Sigmoid colon (tissue), 7 donors: ENCODE measurements at places on chromosomes 3 and 15.

DNA sequence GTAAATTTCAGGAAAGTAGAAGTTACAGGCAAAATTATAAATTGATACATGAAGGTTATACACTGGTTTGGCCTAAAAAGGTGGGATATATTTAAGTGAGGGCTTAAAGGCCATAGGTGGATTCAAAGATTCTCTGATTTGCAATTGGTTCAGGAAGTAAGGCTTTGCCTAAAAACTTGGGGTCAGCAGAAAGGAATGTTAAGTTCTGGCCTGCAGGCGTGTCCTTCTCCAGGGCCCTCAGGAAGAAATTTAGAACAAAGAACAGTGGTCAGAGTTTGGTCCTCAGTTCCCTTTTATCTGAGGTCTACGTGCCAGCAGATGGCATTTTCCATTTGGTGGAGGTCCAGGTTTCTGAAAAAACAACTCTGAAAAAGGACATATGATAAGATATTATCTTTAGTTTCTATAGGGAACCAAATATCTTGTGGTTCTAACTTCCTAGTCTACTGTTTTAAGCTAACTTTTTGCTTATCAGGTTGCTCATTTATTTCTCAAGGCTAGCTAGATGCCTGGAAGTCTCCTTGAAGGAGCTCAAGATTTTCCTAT is 40.5 kb downstream of the SCN11A start:
- DNase-seq: no peak

GRCh38 chr3:9787714-9788113 is 4.6 kb downstream of the TADA3 start:
- DNase-seq: no peak

- DNase-seq: no peak
Measured at GRCh38 chr3:143120716-143121240, 1.2 kb downstream of the CHST2 start.

- DNase-seq: no peak
Measured at GRCh38 chr3:155065537-155065936, 14.6 kb upstream of the MME start.

DNA sequence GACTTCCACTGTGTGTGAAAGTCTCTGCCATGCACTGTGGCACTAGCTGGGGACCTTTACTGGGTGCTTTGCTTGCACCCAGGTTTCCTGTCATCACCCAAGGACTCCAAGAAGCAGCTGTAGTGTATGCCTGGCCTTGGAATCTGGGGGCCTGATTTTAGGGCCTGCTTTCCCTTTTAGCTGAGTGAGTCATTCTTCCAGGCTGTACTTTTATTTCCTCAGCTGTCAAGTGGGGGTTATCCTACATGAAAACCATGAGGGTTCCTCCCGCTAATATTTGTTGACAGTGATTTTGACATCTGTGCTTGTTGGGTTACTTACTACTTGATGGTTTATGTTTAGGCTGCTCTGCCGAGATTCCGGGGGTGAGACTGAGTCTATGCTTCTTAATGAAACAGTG is 18.5 kb downstream of the GORASP1 start:
- no peak for DNase-seq

GRCh38 chr15:100537331-100537730 is 8.6 kb upstream of the CERS3 start:
- no peak for DNase-seq

GRCh38 chr15:87777054-87777561 is 479.4 kb downstream of the NTRK3 start:
- DNase-seq: no peak

DNA sequence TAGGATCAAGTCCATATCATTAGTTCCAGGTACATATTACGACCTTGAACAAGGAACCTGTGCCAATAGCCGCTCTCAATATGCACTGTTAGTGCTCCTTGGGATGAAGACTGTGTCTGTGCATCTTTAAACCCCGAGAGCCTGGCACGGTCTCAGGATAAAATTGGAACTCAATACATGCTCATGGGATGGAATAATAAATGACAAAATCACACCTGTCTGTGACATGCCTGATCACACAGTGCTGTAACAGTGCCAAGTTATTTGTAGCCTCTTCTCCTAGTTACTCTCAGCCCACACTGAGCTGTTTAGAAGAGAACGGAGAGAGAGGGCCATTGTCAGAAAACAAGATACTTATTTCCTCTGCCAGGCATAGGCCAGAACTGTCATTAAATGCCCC is 82.2 kb downstream of the SSR3 start:
- no peak for DNase-seq

DNA sequence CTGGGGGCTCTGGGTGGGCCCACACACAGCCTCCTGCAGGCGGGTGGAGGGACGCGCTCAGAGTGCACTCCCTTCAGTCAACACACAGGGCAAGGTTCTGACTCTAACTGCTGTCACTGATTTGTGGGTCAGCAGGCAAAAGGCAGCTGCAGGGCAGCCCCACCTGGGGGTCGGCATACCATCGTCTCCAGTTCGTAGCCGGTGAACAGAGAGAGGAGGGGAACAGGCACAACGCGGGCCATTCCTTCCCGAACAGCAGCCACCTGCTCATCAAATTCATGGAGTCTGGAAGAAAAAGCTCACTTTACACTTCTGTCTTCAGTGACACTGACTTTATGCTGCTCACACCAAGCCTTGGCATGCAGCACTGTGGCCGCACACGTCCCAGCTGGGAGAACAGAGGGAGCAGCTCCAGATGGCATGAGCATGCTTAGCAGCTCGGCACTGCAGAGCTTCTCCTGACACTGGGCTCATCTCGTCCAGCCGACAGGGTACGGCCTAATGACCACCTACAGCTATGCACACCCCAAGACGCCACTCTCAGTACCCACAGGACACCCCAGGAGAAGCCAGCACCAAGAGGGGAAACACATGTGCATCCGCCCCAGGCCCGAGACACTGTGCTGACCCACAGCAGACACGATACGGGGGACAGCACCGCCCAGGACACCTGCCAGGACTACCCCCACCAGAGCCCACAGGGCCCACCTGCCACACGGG is 14.4 kb upstream of the OCA2 start:
- DNase-seq: peak; percentile 59

- DNase-seq: no peak
Measured at GRCh38 chr15:39596358-39597051, 15.6 kb downstream of the THBS1 start.

GRCh38 chr3:181851063-181851462 is 139.3 kb downstream of the SOX2 start:
- no peak for DNase-seq

- no peak for DNase-seq
Measured at GRCh38 chr3:63847718-63848450, 15.7 kb downstream of the THOC7 start.

GRCh38 chr15:40241269-40242212 is 2.7 kb downstream of the PAK6 start:
- DNase-seq: peak; percentile 56

DNA sequence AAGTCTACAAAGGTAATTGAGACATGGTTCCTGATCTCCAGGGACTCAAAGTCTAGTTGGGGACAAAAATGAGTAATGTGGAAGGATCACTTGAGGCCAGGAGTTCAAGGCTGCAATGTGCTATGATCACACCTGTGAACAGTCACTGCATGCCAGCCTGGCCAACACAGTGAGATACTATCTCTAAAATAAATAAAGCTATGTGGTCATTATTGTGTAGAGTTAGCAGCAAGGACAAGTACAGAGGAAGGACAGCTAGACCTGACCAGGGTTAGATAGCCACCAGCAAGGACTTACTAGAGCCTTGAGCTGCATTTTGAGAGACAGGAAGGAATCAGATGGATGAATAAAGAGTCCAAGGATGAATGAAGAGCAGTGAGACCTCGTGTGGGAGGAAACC is 166.5 kb downstream of the MINAR1 start:
- no peak for DNase-seq

DNA sequence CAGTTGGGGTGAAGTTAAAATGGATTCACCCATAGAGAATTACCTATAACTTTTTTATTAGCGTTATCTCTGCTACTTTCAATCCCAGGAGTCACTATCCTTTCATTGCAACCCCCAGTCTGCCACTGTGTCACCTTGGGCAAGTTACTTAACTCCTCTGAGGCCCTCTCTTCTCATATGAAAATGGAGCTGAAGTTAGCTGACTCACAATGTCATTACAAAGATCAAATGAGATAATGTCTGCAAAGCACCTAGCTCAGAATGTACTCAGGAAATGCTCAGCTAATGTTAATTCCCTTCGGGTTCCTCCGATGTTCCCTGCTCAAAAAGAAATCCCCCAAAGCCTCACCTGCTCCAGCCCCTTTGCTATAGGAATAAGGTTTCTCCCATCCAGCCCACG is 50.0 kb downstream of the TRIM42 start:
- DNase-seq: no peak

DNA sequence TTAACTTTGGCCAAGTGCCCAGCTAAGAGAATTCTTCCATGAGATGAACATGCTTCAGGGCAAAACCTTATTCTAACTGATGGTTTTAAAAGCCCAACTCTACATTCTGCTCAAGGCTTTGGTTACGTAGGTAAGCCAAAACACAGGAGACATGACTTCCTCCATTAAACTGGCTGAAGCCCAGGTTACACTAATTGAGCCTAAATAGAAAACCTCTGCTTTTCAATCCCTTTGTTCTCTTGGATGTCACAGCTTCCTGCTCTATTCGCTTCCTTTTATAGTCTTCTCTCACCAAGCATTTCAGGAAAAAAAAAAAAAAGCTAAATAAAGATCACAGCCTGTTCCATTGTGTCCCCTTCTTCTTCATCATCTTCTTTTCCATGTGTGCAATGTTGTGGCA is 420.4 kb downstream of the TIGIT start:
- DNase-seq: no peak

- no peak for DNase-seq
Measured at GRCh38 chr3:11099306-11099705, 55.0 kb upstream of the HRH1 start.

- DNase-seq: no peak
Measured at GRCh38 chr3:178518660-178519396, 17.4 kb upstream of the KCNMB2 start.

DNA sequence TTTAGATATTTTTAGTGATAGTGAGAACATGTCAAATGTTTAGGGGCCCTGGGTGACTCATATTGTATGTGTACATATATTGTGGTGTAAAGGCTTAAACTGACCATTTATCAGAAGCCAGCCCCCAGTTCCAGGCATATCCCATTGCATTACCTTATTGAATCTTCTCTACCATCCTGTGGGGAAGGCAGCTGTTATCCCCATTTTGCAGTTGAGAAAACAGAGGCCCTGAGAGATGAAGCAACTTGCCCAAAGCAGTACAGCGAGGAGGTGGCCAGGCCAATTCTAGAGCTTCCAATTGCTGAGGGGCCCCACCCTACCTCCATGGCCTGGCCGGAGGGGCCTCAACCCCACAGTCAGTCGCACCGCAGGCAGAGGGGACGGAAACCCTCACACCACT is 47.9 kb downstream of the ZNF710 start:
- DNase-seq: no peak

GRCh38 chr3:186385856-186386602 is 24.0 kb upstream of the DGKG start:
- DNase-seq: no peak

DNA sequence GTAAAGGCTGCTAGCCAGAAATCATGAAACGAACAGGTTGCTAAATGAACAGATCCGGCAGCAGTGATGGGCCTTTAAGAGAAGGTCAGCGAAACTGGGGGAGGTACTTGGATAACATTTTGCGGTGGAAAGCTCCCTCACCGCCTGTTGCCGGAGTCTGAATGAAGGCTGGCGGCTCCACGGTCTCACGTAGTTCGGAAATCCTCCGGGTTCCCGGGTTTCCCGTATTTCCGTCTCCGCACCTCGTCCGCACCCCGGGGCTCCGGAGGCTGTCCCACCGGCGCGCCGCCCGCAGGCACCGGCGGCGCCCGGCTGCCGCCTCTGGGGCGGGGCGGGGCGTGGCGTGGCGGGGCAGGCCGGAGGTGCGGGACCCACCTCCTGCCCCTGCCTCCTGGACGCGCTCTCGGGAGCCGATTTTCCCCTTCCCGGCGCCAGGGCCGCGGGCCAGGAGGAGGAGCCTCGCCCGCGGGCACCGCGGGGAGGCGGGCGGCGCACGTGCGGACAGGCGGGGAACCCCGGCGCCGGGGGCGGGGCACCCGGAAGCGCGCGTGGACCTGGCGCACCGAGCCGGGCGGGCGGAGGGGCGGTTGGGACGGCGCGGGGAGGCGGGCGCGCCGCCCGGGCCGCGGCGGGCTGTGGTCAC is at the start of gene ZDHHC23:
Gene ZDHHC23, plus strand, starts transcription at position 642 of the 643 bp plus-strand sequence. CDS start 790 bp downstream, outside the sequence.
- peak; percentile 84 for DNase-seq

GRCh38 chr3:98513091-98513511 is 9.6 kb downstream of the CLDND1 start:
- DNase-seq: no peak

DNA sequence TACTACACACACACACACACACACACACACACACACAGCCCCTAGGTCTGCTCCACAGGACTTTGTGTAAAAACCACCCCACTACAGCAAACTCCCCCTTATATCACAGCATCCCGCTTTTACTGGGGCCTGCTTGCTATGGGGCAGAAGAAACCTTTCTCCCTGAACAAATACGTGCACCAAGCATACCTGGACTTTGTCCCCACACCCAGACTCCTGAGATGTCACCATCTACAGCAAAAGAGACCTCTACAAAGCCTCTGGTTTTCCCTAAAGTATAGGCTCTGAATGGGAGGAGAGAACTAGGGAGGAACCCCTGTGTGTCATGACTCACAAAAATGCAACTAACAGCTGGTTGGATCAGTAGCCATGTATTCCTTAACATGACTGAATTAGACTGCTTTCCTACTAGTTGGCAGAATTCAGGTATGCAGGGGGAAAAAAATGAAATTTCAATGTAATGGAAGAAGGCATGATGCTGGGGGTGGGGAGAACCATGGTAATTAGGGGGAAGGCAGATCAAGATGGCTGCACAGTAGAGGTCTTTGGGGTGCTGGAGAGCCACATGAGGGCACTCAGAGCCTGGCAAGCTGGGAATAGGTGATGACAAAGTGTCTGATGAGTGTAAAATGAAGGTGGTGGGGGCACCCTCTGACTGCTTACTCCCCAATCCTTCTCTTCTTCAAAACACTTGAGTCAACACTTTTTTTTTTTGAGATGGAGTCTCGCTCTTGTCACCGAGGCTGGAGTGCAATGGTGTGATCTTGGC is 45.9 kb downstream of the DAPK2 start:
- no peak for DNase-seq

DNA sequence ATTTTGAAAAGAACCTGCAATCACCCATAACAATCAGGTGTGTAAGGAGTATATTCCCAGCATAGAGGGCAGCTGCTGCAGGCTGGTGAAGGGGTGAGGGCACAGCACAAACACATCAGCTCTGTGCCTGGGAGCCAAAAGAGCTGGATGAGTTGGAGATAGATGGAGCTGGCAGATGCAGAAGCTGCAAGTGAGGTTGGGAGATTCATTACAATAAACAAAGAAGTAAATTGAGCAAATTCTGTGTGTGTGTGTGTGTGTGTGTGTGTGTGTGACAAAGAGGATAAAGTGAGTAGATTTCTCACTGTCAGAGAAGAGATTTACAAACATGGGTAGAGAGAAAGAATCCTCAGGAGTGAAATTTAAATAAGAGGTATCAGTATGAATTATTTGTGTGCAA is 994.7 kb downstream of the EPHA3 start:
- DNase-seq: no peak

GRCh38 chr3:136772709-136773108 is 20.5 kb upstream of the STAG1 start:
- no peak for DNase-seq
